Neural crest cell (in vitro differentiated cells): ENCODE measurements at places on chromosomes 3 and 15. TPM values are rescaled to one million over a fixed set of nuclear protein-coding genes. Genes with fewer than 3 reads are reported as not detected.
A peak's percentile ranks its signal among the peaks of the same experiment; 100 is the strongest.

GRCh38 chr3:167078070-167078622 is 302.0 kb downstream of the ZBBX start:
- DNase-seq, result no peak
- no peak overlapping the region for H3K27ac ChIP-seq
- peaks cover 26% of the 10 kb centered on the region for H3K4me1 ChIP-seq
- H3K27me3 ChIP-seq, result no peaks in the 10 kb centered on the region

Gene GABRA5
- total RNA-seq, result 0.54 and 0.61 TPM in 2 replicates

- peaks cover 6% of the 10 kb centered on the region for H3K4me1 ChIP-seq
- H3K27me3 ChIP-seq, result peaks cover 4% of the 10 kb centered on the region
- H3K36me3 ChIP-seq, result no peaks in the 10 kb centered on the region
- no peak overlapping the region for H3K4me3 ChIP-seq
- peak; percentile 78 for DNase-seq
Observed at GRCh38 chr15:53072077-53072476, 281.9 kb upstream of the ONECUT1 start.

DNA sequence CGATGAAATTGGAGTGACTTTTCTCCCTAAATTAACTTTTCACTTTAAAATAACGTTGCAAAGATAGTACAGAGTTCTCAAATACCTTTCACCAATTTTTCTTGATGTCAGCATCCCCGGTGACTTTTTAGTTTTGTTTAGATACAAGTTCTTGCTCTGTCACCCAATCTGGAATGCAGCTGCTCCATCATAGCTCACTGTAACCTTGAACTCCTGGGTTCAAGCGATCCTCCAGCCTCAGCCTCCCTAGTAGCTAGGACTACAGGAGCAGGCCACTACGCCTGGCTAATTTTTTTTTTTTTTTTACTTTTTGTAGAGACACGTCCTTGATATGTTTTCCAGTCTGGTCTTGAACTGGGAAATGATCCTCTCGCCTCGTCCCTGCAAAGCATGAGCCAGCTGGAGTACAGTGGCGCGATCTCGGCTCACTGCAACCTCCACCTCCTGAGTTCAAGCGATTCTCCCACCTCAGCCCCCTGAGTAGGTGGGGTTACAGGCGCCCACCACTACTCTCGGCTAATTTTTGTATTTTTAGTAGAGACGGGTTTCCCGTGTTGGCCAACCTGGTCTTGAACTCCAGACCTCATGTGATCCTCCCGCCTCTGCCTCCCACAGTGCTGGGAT is 747 bp downstream of the NSUN3 start:
- no peak for DNase-seq
- H3K27me3 ChIP-seq, result no peaks in the 10 kb centered on the region
- peak overlapping the region; percentile 97 for H3K4me3 ChIP-seq
- H3K27ac ChIP-seq, result peak overlapping the region; percentile 100

GRCh38 chr3:8982509-8982908 is 19.2 kb upstream of the RAD18 start:
- peaks cover 42% of the 10 kb centered on the region for H3K4me1 ChIP-seq
- H3K36me3 ChIP-seq, result peaks cover 5% of the 10 kb centered on the region
- peak overlapping the region; percentile 10 for H3K27ac ChIP-seq
- peak overlapping the region; percentile 52 for H3K4me3 ChIP-seq

- H3K36me3 ChIP-seq, result no peaks in the 10 kb centered on the region
- peak overlapping the region; percentile 96 for H3K27ac ChIP-seq
- no peak for DNase-seq
- no peaks in the 10 kb centered on the region for H3K27me3 ChIP-seq
- H3K4me3 ChIP-seq, result peak overlapping the region; percentile 14
Observed at GRCh38 chr3:14431452-14431916, 29.1 kb downstream of the SLC6A6 start.

Gene IL17RE
- total RNA-seq, result 1.4 and 1.7 TPM in 2 replicates

- H3K27me3 ChIP-seq, result peaks cover 10% of the 10 kb centered on the region
- no peaks in the 10 kb centered on the region for H3K4me1 ChIP-seq
- H3K36me3 ChIP-seq, result peaks cover 2% of the 10 kb centered on the region
- no peak overlapping the region for H3K27ac ChIP-seq
Observed at GRCh38 chr3:4740397-4741105, 238.7 kb upstream of the BHLHE40 start.

Gene GOLGA8Q
- total RNA-seq, result not detected in 2 replicates

Gene CHRFAM7A
- total RNA-seq, result 8.7 and 12.7 TPM in 2 replicates

- peak overlapping the region; percentile 70 for H3K4me3 ChIP-seq
- H3K27ac ChIP-seq, result peak overlapping the region; percentile 80
- H3K27me3 ChIP-seq, result no peaks in the 10 kb centered on the region
- no peak for DNase-seq
Observed at GRCh38 chr3:149553781-149554451, 79.4 kb downstream of the TM4SF4 start.

DNA sequence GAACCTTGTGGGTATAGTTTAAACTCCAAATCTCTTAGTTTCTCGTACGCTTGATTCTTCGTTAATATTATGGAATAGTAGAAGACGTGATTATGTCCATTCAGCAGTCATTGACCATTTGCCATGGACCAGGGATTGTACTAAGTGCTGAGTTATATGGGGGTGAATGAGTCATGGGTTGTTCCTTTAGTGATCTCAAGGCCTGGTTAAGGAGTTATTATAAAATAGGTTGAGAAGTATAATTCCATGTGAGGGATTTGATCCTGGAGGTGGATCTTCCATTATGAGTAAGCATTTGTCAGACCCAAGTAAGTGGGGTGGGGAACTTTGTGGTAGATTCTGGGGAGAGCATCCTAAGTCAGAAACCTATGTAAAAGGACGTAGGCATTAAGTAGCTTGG is 15.4 kb downstream of the NR2C2 start:
- H3K27ac ChIP-seq, result no peak overlapping the region
- H3K36me3 ChIP-seq, result peaks cover 15% of the 10 kb centered on the region
- no peak for DNase-seq
- no peak overlapping the region for H3K4me3 ChIP-seq

Gene OXSR1
- 48.4 and 50.0 TPM in 2 replicates for total RNA-seq

DNA sequence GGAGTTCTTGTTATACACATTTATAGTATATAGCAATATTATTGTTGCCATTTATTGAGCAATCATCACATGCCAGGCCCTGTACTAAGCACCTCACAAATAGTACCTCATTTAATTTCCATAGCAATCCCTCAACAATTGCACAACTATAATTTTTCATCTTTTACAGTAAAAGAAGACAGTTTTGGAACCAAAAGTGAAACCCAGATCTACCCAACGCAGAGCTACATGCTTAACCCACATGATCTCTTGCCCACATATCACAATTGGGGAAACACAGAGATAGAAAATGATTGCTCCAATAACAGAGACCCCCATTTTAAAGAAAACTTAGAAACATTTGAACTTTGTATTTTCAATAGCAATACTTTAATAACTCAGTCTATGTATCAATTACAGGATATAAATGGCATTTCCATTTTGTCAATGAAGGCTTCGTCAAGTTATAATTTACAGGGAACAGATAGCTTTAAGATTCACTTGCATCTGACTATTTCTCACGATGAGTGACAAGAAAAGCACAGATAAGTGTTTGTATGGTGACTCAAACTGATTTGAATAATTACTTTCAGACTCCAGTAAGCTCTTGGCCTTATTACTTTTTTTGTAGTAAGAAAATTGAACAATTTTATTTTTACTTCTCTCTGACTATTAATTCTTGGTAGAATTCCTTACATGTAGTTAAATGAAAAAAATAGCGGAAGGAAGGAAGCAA is 38.7 kb upstream of the CCDC50 start:
- no peak for DNase-seq
- no peaks in the 10 kb centered on the region for H3K4me1 ChIP-seq
- H3K27ac ChIP-seq, result no peak overlapping the region
- no peaks in the 10 kb centered on the region for H3K27me3 ChIP-seq

- no peaks in the 10 kb centered on the region for H3K36me3 ChIP-seq
- peaks cover 59% of the 10 kb centered on the region for H3K4me1 ChIP-seq
- no peak overlapping the region for H3K4me3 ChIP-seq
- no peak overlapping the region for H3K27ac ChIP-seq
Observed at GRCh38 chr3:73508330-73508954, 116.3 kb downstream of the PDZRN3 start.

- H3K36me3 ChIP-seq, result no peaks in the 10 kb centered on the region
- H3K27ac ChIP-seq, result no peak overlapping the region
- peaks cover 6% of the 10 kb centered on the region for H3K27me3 ChIP-seq
- no peak overlapping the region for H3K4me3 ChIP-seq
- DNase-seq, result no peak
- no peaks in the 10 kb centered on the region for H3K4me1 ChIP-seq
Observed at GRCh38 chr3:16606398-16606797, 1.2 kb upstream of the DAZL start.

- no peak for DNase-seq
- H3K27ac ChIP-seq, result no peak overlapping the region
- no peak overlapping the region for H3K4me3 ChIP-seq
Observed at GRCh38 chr3:63977893-63978292, 45.4 kb downstream of the PSMD6 start.

Gene ABI3BP
- not detected in 2 replicates for total RNA-seq

Gene SCAANT1
- total RNA-seq, result not detected in 2 replicates

Gene WDR73
- total RNA-seq, result 47.1 and 53.2 TPM in 2 replicates
